ENCODE measurements at places on chromosomes 13 and 19. TPM values are rescaled to one million over a fixed set of nuclear protein-coding genes. Genes with fewer than 3 reads are reported as not detected.

DNA sequence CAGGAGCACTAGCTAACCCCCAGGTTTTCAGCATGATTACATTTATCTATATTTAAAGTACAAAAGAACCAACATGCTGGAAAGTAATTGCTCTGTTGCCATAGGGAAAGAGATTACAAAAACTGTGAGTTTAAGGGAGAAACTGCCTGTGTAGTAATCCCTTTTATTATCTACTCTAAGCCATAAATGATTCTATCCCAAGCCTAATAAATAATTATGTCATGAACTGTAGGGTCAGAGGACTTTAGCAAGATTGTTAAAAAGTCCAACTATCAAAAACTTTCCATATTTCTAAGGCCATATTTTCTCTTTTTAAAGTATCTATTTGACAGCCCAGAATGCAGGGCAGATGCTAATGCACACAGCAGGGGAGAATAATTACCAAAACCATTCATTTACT lies 573.8 kb upstream of the MIR17HG start:
- H3K27me3 ChIP-seq = no peaks in the 10 kb centered on the region
- H3K4me3 ChIP-seq = no peak overlapping the region
- DNase-seq = no peak

DNA sequence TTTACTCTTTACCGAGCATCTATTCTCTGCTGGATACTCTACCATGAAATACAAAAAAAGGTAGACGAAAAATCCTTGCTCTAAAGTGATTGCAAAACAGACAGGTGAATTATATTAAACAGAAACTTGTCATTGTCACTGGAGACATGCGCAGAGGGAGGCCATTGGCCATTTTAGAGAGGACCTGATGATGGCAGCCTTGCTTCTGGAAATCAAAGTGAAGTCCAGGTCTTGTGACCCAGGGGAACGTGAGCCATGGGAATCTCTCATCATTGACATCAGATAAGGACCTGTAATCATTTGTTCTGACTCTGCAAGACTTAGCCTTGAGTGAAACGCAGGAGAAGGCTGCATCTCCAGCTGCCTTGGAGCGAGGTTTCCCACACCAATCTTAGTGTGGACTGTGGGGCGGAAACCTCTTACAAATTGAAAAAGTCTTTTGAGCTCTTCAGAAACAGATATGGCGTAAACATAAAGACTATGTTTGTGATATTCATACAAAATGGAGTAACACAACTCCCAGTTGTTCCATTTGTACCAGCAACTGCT lies 16.8 kb upstream of the SLC46A3 start:
- peaks cover 3% of the 10 kb centered on the region for H3K27me3 ChIP-seq
- H3K27ac ChIP-seq = no peak overlapping the region
- no peak overlapping the region for H3K4me3 ChIP-seq
- no peak for DNase-seq

- H3K27me3 ChIP-seq = peaks cover 3% of the 10 kb centered on the region
- H3K27ac ChIP-seq = no peak overlapping the region
- H3K4me3 ChIP-seq = no peak overlapping the region
- H3K4me1 ChIP-seq = no peaks in the 10 kb centered on the region
These were observed 55.5 kb upstream of the SERP2 start for GRCh38 chr13:44318161-44318560.

Gene DCT
- not detected for total RNA-seq

Gene KLK15
- total RNA-seq = not detected

GRCh38 chr13:27088619-27089018 lies 83.0 kb downstream of the USP12 start:
- H3K27me3 ChIP-seq = peaks cover 6% of the 10 kb centered on the region
- no peak overlapping the region for H3K27ac ChIP-seq
- peaks cover 30% of the 10 kb centered on the region for H3K36me3 ChIP-seq

Gene CYP4F8
- not detected for total RNA-seq

DNA sequence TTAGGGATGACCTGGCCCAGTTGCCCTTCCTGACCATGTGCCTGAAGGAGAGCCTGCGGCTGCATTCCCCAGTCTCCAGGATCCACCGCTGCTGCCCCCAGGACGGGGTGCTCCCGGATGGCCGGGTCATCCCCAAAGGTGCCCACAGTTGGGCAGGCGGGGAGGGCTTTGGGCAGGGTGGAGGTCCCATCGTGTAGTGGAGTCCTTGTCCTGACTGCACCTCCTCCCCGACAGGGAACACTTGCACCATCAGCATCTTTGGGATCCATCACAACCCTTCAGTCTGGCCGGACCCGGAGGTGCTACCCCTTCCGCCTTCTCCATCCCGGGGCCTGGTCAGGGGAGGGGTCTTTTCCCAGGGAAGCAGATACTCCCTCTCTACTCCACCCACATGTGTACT lies 31.7 kb upstream of the CYP4F8 start:
- no peak for DNase-seq
- no peak overlapping the region for H3K4me3 ChIP-seq
- H3K4me1 ChIP-seq = no peaks in the 10 kb centered on the region
- H3K27me3 ChIP-seq = peaks cover 2% of the 10 kb centered on the region
- no peak overlapping the region for H3K27ac ChIP-seq

DNA sequence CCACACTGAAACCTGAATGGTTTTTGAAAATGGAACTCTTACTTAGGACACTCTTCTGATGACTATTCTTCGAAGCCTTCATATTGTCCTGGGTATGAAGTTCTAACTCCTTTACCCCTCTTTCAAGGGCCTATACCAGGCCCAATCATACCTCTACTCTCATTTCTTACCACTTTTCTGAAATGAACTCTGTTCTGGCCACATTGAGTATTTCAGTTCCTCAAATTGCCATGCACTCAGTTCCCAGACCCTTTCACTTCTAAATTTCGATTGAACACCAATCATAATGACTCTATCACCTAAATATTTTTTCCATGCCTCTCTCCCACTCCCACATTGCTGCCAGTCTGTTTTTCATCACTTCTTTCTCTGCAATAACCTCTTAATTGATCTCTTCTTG lies 53.7 kb downstream of the LACC1 start:
- H3K36me3 ChIP-seq = no peaks in the 10 kb centered on the region
- H3K4me3 ChIP-seq = no peak overlapping the region

- H3K27ac ChIP-seq = no peak overlapping the region
- DNase-seq = no peak
- no peak overlapping the region for H3K4me3 ChIP-seq
- peaks cover 4% of the 10 kb centered on the region for H3K36me3 ChIP-seq
These were observed 26.4 kb downstream of the CLEC4M start for GRCh38 chr19:7789447-7789846.

All from endothelial cell (in vitro differentiated cells).